ENCODE measurements at places on chromosomes 16 and 17.

GRCh38 chr16:788399-789126, at the start of gene CHTF18:
CHTF18 (plus strand) TSS chr16:788620; CDS start chr16:788685, 65 bp downstream.
- DNase-seq = peak; percentile 89

GRCh38 chr17:75945211-75945610, 4.4 kb upstream of the FBF1 start:
- DNase-seq = no peak

- DNase-seq = no peak
Measured at GRCh38 chr16:59605706-59606105, 871.6 kb upstream of the GOT2 start.

GRCh38 chr17:17395246-17395802, 81.5 kb upstream of the MED9 start:
- DNase-seq = no peak

- DNase-seq = peak; percentile 92
Measured at GRCh38 chr17:65783845-65784334, 222.4 kb upstream of the AXIN2 start.

- no peak for DNase-seq
Measured at GRCh38 chr17:50918071-50918932, 52.1 kb upstream of the TOB1 start.
